Esophagus mucosa (tissue), 1 donor: ENCODE measurements at places on chromosomes 7 and 10.

- no peak for ATAC-seq
Observed at GRCh38 chr7:30363778-30364563, 79.6 kb downstream of the ZNRF2 start.

DNA sequence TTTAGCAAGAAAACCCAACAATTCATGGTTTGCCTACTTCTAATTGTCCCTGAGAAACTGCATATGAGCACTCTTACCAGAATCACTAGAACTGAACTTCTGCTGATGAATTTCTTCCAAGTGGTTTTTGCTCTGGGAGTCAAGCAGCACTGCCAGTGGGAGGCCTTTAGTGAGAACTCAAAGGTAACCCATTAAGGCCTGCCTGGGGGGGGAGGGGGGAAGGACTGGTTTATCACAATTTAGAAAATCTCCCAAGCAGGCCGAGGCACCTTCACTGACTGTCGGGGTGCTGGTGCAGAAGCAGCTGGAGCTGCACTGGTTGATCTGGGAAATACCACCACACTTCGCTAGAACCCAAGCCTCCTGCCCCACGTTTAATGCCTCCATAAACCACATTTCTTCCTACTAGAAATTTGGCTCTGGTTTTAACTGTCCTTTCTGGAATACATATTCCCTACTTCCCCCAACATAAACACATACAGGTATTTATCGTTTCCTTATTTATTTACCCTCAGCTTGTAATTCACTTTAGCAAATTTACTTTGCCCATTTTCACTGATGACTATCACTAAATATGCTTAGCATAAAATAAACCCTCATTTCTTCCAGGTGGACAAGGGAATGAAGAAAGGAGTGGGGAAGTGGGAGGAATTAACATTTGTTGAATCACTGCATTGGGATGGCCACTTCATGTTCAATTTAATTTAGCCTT is 14.2 kb downstream of the ANK3 start:
- ATAC-seq, result no peak

DNA sequence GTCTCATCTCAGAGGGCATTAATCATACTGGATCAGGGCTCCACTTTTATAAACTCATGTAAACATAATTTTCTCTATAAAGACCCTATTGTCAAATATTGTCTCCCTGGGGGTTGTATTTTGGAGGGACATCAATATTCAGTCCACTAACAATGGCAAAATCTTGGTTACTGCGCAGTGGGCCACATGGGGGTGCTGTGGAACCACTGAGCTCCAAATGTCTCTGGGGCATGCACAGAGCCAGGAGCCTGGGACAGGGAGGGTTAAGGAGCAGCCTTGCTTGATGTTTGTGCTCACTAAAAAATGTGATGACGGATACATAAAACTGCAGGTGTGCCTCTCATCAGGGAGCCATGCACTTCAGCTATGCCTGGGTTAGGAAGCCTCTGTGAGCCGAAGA is 62.1 kb upstream of the PRSS58 start:
- peak; percentile 13 for ATAC-seq

DNA sequence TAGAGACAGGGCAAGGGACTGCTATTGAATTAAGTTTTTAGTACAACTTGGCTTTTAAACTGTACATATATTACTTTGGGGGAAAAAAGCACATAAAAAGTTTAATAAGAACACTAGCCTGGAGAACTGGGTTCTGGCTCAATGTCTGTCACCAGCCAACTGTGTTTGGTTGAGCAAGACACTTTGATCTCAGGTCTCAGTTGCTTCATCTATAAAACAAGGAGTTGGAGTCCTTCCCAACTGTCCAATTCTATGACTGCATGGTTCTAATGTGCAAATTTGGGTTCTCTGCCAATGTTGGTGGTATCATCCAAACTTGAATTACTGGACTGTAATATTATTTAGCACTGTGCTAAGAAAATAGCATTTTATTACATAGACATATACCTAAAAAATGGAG is 50.3 kb downstream of the ATXN7L1 start:
- ATAC-seq, result no peak

DNA sequence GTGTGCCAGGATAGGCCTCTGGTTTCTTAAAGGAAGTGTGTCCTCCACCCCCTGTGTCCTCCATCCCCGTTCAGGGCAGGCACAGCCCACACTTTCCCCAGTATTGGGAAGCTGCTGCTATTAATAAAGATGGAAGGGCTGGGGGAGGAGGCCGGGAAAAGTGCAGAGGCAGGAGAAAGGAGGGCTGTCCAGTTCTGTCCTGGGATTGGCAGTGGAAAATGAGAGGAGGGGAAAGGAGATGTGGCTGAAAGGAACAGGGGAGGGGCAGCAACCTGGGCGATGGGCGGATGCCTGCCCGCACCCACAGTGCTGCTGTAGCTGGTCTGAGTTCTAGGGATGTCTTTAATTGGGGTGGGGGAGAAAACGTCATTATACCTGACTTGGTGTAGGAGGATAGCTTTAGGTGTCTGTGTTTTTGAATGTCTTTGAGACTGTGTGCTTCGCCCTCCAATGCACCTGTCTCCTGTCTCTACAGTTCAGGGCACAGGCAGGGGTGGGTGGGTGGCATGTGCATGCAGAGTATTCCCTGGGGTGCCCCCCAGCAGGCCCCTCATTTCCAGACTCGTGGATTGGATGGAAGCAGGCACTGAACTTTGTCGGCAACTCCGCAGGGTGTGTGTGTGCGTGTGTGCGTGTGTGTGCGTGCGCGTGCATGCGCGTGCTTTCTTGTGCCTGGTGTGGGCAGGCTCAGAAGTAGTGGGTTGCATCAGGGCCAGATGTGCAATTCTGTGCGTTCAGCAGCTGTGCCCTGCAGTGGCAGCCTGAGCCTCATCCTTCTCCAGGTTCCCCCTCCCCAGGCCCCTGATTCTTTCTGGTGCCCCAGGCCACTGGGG is 2.5 kb downstream of the TRIM8 start:
- no peak for ATAC-seq

DNA sequence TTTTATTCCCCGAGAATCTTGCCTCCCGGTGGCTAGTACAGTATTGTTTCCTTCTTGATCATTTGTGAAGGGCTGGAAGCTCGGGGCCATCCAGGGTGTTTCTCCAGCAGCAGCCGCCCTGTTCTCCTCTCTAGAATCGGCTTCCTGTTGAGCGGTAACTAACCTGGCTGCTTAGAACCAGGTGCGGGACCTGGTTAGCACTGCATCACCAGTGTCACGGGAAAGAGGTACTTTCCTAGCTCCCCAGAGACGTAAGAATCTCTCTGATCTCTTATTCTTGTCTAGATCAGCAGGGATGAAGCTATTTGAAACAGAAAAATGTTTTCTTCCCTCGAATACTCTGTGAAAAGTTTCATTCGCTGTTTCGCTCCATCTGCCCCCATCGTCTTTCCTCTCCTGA is 239.2 kb downstream of the CELF2 start:
- ATAC-seq, result no peak

DNA sequence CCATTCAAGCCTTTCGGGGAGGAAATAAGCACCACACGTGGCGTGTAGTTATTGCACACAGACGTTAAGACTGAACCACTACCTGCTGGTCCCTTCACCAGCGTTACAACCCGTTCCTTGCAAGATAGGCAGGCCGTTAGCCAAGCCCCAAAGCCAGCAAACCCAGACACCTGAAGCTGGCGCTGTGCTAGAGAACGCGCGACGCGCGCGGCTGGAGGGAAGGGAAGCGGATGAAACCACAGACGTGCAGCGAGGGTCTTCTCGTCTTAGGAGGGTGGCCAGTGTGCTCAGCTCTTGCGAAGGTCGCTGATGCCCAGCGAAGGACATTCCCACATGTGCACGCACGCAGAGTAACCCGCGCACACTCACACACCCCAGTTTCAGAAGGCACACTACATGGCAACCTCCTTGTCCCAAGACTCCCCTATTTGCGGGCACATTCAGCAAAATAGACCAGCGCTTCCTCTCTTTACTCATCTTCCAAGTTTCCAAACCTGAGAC is 980 bp downstream of the TMEM26 start:
- ATAC-seq, result no peak

DNA sequence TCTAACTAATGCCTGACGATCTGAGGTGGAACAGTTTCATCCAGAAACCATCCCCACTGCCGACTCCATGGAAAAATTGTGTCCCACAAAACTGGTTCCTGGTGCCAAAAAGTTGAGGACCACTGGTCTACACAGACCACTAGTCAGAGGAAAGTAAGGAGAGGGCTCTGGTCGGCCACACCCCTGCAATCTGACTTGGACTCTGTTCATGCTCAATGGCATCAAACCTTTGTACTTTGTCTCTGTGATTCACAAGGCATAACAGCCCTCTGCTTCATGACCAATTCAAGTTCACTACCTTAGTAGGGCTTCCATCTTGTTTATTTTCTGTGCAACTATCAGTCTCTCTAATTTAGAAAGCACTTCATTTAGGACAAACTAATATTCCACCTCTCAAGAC is 1.8 kb downstream of the TUBAL3 start:
- no peak for ATAC-seq

DNA sequence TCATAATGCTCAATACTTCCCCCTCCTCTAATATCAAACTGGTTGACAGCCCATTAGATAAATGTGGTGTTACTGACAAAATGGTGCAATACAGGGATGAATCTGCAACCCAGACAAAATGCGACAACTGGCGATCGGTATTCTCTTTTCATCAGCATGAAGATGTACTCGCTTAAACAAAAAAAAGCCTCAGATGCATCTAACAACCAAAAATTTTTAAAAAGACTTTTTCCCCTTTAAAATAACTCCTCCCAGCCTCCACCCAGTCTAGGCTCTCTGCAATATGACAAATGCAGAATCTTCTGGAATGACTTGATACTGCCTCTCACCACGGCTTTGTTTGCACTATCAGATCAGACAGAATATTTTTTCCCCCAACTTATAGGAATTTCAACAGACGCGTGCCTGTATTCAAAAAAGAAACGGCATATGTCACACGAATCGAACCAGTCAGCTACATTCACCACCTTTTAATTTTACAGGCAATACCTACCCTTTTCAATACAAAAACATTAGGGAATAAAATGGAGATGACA is 1.2 kb downstream of the YWHAG start:
- no peak for ATAC-seq
